IPS DF 19.7 (cell line): ENCODE measurements at places on chromosomes 4 and X.

- no peak for DNase-seq
These were observed 349.9 kb downstream of the BMPR1B start for GRCh38 chr4:95107635-95108034.

DNA sequence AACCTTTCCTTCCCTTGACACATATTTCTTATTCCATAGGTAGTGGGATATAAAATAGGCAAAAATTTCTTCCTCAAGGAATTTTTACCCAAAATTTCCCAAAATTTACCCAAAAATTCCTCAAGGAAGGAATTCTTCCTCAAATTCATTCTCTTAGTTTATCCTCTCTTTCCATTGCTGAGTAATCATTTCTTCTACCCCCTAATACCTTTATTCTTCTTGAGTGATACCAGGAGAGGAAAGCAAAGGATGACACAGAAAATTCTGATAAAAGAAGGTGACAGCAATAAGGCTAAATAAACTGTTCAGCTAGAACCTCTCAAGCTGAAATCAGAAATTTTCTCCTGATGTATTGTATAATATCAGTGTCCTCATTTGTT lies 191.4 kb upstream of the MAB21L2 start:
- no peak for DNase-seq

- no peak for DNase-seq
These were observed 23.6 kb downstream of the KLF3 start for GRCh38 chr4:38687571-38688011.

DNA sequence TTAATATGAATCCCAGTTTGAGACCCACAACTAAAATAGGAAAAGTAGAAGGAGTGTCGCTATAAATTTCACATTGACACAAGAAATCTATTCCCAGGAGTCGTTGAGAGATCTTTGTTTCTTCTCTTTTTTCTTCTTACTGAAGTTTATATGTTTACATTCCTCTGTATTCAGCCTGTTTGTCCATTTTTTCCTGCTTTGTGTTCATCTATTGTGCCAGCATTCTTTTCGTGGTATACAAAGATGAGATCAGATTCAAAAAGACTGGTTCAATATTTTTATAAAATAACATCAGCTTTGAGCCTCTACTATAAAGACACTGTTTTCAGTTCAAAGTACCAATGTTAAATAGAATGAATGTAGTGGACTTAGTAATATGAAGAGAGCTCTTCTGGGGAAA lies 95.4 kb upstream of the MYOZ2 start:
- no peak for DNase-seq

DNA sequence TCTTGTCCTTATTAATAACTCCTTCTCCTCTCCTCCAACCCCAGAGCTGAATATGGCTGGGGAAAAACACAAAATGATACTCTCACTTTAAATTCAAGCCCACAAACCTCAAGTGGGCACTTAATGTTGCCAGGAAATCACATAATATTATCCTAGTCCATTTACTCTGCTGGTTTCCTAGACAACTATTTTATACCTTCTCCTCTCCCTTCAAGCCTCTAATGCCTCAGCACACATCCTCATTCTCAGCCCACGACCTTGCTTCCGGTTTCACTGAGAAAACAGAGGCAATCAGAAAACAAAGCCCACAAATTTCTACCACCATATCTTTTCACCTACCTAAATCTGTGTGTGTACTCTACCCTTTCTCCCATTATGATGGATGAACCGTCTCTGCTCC lies 12.1 kb upstream of the CLCN5 start:
- no peak for DNase-seq

GRCh38 chrX:68511255-68511654 lies 12.4 kb downstream of the YIPF6 start:
- no peak for DNase-seq

DNA sequence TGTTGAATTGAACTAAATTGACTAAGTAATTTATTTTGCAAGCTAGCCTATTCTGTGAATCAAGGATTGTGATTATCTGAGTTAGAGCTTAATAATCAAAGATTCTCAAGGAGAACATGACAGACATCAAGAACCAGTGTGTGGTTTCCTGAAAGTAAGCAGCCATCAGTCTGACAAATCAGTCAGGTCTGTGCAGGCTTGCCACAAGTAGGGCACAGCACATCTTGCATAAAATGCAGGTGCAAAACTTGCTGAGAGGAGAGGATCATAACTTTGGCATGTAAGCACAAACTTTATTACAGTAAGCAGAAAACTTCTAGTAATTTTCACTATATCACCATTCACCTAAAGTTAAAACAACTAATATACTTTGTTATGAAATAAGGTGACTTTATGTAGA lies 22.5 kb downstream of the FAM241A start:
- DNase-seq = no peak

GRCh38 chr4:142447009-142447408 lies 399.1 kb downstream of the INPP4B start:
- no peak for DNase-seq

DNA sequence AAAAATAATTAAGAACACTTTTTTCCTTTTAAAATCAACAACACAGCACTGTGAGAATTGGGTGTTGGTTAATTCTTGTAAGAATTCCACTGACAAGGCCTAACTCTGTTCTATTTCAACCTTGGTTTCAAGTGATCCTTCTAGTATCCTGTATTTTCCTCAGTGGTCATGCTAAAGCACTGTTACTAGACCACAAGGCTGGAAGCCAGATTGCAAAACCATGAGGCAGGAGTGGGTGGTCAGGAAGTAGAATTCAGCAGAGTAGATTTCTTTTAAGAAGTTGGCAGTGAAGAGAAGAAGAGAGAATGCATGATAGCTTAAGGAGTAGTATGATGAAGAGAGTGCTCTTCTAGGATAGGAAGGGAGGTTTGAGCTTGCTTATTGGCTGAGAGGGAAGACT lies 71.6 kb upstream of the LEF1 start:
- DNase-seq = no peak

GRCh38 chrX:24763989-24764388 lies 70.3 kb downstream of the POLA1 start:
- no peak for DNase-seq
